ENCODE measurements at places on chromosomes 7 and 10.

DNA sequence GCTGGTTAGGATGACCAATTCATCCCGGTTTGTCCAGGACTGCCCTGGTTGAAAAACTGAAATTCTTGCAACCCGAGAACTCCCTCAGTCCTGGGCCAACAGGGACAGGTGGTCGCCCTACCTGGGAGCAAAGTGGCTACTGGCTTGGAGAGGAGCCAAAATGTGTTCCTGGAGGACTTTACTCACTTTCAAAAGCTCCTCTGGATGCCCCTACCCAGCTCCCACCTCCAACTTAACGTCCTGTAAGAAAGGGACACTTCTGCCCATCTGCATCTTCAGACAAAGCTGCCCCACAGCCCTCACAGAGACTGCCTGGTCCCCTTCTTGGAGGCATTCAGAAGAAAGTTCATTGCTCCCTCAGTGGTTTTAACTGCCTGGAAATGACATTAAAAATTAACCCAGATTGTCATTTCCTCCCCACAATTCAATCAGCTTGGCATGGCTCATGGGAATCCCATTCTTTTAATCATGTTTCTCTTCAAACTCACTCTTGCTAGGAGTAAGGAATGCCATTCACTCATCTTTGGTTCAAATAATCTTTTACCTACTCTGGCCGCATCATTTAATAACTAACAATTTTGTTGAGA is 24.0 kb upstream of the HSPA12A start:
- DNase-seq = no peak

DNA sequence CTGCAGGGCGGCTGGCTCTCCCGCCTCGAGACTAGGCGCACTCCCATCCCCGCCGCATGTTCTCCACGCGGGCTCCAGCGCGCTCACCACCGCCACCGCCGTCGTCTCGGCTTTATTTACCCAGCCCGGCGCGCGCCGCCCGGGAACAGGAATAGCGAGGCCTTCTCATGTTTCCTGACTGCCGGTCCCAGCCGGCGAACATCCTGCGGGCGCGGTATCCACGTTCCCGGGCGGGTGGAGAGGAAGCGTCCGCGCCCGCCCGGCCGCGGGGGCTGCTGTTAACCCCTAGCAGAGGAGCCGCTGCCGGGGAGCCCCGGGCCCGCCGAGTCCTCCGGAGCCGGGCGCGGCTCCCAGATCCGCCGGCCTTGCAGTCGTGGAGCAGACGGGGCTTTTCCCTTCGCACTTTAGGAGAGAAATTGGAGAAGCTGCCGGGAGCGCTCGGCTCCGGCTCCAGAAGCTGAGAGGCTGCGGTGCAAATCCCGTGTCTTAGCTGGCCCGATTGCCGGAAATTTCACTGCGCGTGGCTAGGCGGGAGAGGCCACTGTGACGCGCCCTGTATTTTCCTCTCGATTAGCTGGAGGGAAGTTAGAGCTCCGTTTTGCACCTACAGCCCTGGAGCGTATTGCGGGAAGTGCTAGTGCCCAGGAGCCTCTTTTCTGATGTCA is at the start of gene MKX:
Gene MKX (minus strand): TSS at position 88 of the 665 bp plus-strand sequence. CDS start 2,404 bp downstream, outside the sequence.
- peak; percentile 53 for DNase-seq

DNA sequence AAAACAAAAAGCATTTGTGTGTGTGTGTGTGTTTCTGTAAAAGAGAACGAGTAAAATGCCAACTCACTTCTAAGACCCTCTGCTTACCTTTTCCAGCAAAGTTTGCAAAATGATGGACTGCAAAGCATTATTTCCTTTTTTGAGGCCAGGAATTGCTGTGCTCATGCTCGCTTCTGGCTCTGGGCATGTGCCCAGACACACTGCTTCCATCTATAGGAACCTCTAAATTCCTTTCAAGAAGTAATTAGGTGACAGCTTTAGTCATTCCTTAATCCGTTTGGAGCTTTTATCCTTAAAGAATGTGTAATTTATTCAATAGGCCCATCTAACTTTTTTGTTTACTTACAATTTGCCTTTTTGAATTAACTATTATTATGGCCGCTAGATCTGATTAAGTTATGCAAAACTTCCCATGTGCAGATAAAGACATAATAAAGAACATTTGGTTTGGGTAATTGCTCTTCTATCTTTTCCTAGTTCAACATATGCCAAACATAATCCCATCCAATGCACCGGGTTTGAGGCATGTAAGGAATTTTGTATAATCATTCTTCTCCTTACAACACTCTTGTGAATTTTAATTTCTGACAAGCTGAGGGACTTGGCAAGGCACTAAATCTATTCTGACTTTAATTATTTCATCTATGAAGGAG is 34.7 kb downstream of the A1CF start:
- DNase-seq = no peak

GRCh38 chr10:5827841-5828240 is 14.6 kb upstream of the GDI2 start:
- no peak for DNase-seq

- DNase-seq = no peak
Observed at GRCh38 chr7:40629891-40630290, 495.1 kb downstream of the SUGCT start.

DNA sequence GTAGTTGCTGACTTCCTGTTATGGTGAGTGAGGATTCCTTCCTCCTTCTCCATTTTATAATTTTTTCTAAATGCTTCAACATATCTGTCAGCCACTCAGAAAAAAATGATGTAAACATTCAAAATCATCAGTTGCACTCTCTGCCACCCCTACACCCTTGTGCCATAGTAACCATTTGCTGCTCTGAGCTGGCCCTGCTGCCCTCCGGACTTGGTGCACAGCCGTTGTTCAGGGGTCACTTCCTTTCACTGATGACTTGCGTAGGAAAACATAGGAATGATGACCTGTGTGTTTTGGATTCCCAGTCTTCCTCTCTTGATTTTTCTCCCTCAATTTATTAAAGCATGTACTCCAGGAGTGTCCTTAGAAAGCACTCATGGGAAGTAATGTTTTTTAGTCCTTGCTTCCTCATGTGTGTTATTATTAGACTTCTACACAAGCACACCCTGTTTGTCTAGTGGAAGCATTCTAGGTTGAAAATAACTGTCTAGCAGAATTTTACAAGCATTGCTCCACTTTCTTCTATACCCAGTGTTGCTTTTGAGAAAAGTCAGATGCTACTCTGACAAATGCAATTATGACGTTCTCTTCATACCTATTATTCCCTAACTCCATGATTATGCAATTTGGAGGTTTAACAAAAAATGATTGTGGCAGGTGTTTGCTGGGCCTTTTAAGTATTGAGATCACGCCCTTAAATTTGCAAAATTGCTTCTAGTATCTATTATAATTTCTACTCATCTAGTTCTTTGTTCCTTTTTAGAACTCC is 62.6 kb upstream of the MTPN start:
- no peak for DNase-seq

GRCh38 chr10:122328676-122329075 is 45.8 kb upstream of the PLEKHA1 start:
- no peak for DNase-seq

GRCh38 chr7:140019172-140019571 is 43.6 kb downstream of the PARP12 start:
- no peak for DNase-seq

DNA sequence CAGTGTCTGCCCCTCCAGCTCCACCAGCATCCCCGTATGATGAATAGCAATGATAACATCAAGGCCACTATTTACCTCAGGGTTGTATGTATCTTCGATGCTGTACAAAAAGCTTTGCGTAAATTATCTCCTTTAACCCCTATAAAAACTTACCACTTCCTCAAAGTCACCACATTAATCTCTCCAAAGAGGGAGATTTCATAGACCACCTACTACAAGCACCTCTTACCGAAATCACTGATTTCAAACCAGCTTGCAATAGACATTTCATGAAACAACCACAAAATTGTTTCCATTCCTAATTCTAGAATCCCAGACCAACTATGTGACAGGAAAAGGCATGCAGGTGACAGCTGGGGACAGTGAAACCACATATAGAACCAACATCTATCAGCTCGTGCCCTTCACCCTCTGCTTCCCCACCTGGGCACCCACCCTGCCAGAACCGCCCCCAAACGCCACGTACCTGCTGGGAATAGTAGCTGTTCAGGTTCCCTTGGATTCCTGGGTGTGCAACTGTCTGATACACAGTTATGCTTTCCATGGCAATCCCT is 20.1 kb upstream of the MMP21 start:
- no peak for DNase-seq

DNA sequence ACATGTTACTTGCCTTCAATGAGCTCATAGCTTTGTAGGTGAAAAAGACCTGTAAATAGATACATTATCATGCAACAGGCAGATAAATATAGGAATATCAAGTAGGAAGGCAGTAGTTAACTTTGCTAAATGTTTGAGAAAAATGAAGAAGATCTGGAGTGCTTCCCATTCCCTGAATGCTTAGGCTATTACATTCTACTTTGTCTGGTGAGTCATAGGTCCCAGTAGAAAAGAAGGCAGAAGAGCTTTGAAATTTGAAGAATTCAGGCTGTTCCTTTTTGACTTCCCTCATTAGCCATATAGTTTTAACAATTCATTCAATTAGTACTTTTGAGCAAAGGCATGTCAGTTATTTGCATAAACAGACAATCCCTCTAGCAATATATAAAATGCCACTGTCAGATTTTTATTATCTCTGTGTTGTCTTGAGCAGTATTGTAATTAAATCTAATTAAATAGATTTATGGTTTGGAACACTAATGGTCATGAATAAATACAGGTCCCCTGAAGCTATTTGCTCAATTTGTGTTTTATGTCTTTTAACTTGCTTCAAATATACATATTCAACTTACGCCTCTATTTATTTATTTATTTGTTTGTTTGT is 875.0 kb downstream of the REEP3 start:
- DNase-seq = no peak

- no peak for DNase-seq
Observed at GRCh38 chr10:74868392-74868977, 42.1 kb downstream of the KAT6B start.

DNA sequence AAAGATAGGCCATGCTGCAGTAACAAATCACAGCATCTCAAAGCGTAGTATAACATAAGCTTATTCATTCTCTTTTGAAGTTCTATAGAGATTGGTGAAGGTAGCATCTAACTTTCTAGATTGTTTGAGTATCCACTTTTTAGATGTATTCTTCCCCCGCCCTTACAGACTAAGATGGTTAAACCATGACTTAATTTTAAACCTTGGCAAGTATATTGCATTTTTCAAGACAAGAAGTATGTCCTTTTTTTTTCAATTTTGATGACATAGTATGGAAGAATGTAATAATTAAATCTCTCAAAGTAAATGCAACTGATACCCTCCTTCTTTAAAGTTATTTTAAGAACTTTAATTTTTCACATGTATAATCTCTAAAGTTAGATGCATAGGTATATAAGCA is 190.0 kb downstream of the KCND2 start:
- no peak for DNase-seq

DNA sequence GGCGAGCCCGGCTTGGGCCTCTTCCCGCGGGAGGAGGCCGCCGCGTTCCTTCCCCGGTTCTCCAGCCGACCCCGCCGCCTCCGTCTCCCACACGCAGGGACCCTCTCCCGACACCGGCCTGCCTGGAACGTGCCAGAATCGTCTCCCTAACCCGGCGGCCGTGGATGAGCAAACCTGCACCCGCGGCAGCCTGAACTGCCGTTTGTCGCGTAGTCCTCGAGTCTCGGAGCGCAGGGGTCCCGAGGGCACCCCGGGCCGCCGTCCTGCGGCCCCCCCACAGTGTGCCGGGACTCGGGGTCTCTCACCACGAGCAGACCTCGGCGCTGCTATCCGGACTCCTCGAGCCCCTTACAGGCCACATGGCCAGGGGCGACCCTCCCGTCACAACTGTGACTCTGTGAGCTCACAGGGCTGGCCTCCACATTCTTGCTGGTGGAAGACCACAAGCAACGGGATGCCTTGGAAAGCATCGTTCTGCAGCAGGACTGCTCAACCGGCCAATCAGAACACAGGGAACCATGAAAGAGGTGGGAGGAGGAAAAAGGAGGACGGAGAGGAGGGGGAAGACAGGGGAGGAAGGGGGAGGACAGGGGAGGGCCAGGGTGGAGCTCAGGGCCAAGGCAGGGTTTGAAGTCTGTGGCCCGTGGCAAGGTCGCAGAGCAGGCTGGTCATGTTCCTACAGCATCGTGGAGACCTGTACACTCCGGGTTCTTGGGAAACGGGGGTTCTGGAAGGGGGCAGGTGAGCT is 276.9 kb downstream of the DNAJB6 start:
- DNase-seq = no peak

DNA sequence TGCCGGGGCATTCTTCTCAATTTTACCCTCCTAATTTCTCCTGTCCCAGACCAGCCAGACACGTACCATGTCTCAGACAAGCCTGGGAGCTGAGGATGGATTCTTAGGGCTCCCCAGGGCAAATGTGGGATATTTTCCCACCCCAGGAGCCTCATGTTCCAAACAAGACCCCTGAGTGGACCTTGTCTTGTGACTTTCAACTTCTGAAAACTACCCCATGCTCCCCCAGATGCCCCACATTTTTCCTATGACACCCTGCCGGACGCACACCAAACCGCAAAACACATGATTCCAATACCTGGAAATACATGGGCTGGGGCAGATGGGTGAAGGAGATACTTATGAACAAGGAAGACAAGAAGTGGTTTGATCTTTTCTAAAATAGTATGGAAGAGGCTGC is 874 bp downstream of the GIMAP5 start:
- no peak for DNase-seq

GRCh38 chr7:39620486-39620885 is 2.9 kb upstream of the RALA start:
- DNase-seq = no peak

- no peak for DNase-seq
Observed at GRCh38 chr7:141076377-141076776, 2.5 kb downstream of the TMEM178B start.

- DNase-seq = no peak
Observed at GRCh38 chr10:76879116-76879913, 758.3 kb downstream of the KCNMA1 start.

- no peak for DNase-seq
Observed at GRCh38 chr10:78375854-78376785, 342.5 kb downstream of the RPS24 start.

- DNase-seq = no peak
Observed at GRCh38 chr7:139772115-139772514, 5.7 kb downstream of the HIPK2 start.

Data from natural killer cell (primary cell).